Upper lobe of right lung (tissue), 1 donor: ENCODE measurements at places on chromosomes 2 and 18. TPM values are rescaled to one million over a fixed set of nuclear protein-coding genes. Genes with fewer than 3 reads are reported as not detected.

- no peak overlapping the region for H3K4me3 ChIP-seq
- no peaks in the 10 kb centered on the region for H3K4me1 ChIP-seq
- H3K27me3 ChIP-seq, result no peaks in the 10 kb centered on the region
- H3K27ac ChIP-seq, result no peak overlapping the region
Observed at GRCh38 chr18:11089931-11090715, 59.2 kb downstream of the PIEZO2 start.

DNA sequence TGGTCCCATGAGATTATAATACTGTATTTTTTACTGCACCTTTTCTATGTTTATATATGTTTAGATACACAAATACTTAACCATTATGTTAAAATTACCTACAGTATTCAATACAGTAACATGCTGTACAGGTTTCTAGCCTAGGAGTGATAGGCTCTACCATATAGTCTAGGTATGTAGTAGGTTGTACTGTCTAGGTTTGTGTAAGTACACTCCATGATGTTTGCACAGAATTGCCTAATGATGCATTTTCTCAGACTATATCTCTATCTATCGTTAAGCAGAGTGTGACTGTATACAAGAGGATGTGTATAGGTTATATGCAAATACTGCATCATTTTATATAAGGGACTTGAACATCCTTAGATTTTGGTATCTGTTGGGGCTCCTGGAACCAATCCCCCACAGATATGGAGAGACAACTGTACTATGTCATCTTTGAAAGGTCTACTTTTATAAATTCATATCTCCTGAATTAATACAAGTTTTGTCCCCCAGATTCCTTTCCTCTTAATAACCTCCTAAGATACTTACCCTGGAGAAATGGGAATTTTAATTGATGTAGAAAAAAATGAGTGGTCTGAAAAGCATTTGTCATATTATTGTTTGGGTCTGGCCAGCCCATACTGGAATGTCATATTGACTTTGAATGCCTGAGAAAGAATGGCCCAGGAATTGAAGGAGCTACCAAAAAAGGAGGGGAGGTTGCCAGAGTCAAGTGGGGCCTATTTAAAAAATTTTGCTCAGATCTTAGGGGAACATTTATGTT lies 36.6 kb downstream of the EHBP1 start:
- H3K36me3 ChIP-seq, result no peaks in the 10 kb centered on the region
- H3K4me1 ChIP-seq, result no peaks in the 10 kb centered on the region
- H3K27ac ChIP-seq, result no peak overlapping the region
- H3K27me3 ChIP-seq, result no peaks in the 10 kb centered on the region

DNA sequence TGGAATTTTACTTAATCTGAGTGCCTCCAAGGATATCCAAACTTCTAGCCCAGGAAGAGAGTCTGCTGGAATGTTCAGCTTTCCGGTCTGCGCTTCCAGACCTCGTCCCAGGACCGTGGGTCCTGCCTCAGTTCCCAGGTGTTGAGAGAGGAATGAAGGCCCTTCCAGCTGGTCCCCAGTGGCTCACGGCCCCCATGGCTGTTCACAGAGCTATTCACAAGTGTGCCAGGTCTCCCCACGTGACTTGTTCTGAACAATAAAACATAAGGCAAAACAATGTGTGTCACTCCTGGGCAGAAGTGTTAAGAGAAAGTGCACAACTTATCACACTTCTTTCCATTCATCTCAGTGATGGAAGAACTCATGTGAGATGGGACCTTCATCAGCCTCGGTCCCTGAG lies 20.1 kb upstream of the TEX51 start:
- no peak overlapping the region for H3K4me3 ChIP-seq
- no peak overlapping the region for H3K27ac ChIP-seq
- DNase-seq, result no peak
- no peaks in the 10 kb centered on the region for H3K27me3 ChIP-seq
- no peaks in the 10 kb centered on the region for H3K36me3 ChIP-seq
- no peaks in the 10 kb centered on the region for H3K4me1 ChIP-seq

DNA sequence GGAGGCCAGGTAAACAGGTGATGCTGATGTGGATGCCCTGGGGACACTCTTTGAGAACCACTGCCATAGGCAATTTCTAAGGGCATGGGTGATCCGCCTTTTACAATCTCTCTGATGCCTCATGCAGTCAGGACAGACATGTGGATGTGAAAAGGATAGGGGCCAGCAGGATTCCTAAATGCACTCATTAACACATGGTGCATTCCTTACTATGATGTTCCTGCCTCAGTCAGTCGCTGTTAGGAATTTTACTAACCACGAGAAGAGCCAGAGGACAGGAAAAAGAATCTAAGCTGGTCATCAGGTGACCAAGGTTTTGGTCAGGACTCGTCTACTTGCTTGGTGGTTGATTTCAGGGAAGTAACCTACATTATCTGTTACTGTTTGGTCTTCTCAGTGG lies 191.0 kb downstream of the ARL4C start:
- H3K27me3 ChIP-seq, result no peaks in the 10 kb centered on the region
- no peak overlapping the region for H3K27ac ChIP-seq
- no peak overlapping the region for H3K4me3 ChIP-seq
- no peaks in the 10 kb centered on the region for H3K4me1 ChIP-seq
- no peak for DNase-seq

GRCh38 chr18:54822872-54823845 lies 5.1 kb upstream of the RAB27B start:
- H3K27me3 ChIP-seq, result no peaks in the 10 kb centered on the region
- H3K36me3 ChIP-seq, result no peaks in the 10 kb centered on the region
- H3K27ac ChIP-seq, result no peak overlapping the region
- no peak overlapping the region for H3K4me3 ChIP-seq
- H3K4me1 ChIP-seq, result no peaks in the 10 kb centered on the region
- DNase-seq, result no peak

DNA sequence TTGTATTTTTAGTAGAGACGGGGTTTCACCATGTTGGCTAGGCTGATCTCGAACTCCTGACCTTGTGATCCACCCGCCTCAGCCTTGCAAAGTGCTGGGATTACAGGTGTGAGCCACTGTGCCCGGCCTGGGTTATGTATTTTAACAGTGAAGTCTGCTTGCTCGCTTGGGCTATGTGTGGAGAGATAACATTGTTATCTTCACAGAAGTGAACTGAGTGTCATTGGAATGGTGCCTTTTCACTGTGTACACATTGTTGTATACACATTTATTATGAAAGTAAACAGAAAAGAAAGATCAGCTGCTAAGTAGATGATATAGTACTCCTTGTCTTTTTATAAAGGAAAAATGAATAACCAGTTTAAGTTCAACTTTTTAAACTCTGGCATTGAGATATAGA lies 30.4 kb downstream of the RNF138 start:
- H3K27ac ChIP-seq, result no peak overlapping the region
- H3K4me3 ChIP-seq, result no peak overlapping the region
- no peaks in the 10 kb centered on the region for H3K4me1 ChIP-seq
- peaks cover 42% of the 10 kb centered on the region for H3K36me3 ChIP-seq
- H3K27me3 ChIP-seq, result no peaks in the 10 kb centered on the region

DNA sequence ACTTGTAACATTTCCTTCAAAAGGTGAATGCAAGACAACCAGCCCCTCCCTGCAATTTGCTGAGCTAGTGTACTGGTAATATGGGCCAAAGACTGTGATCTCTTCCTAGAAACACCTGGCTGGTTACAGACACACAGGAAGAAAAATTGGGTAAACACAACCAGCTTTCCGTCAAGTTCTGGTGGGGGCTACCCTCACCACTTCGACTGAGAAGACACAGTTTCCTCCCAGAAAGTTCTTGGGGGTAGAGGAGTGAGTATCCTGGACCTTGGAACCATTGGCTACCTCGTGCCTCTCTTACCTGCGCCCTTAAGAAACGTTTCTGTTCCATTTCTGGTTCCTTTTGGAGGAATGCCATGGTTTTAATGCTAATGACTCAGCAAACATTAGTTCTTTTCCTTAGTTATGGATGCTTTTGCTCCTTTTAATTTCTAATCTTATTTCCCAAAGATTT lies 120.9 kb upstream of the DLX2 start:
- no peak overlapping the region for H3K4me3 ChIP-seq
- H3K4me1 ChIP-seq, result no peaks in the 10 kb centered on the region
- H3K36me3 ChIP-seq, result no peaks in the 10 kb centered on the region
- no peaks in the 10 kb centered on the region for H3K27me3 ChIP-seq
- no peak overlapping the region for H3K27ac ChIP-seq

Gene KANSL3
- 50.1 TPM for total RNA-seq

Gene MSTN
- total RNA-seq, result not detected
